ENCODE measurements at places on chromosomes 6 and 20. TPM values are rescaled to one million over a fixed set of nuclear protein-coding genes. Genes with fewer than 3 reads are reported as not detected.

GRCh38 chr6:20060252-20060651, 152.0 kb downstream of the MBOAT1 start:
- DNase-seq = no peak

DNA sequence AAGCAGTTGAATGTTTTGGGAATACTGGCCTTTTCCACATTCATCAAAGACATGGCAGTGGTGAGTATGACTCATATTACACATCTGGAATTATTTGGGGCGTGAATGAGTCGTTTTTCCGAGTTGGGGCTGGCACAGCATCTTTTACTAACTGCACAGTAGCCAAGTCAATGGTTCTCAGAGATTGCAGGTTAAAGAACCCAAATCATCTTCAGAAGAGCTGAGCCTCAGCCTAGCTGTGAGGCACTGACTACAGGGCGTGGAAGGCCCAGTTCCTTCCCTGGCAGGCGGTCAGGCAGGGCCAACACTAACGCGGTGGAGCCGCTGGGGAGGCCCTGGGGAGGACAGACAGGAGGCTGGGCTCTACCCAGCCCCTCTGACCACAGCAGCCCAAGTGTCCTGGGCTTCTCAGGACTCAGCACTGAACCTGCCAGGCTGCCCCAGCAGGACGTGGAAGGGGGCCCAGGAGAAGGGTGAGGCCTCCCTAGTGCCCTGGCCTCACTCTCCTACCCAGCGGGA, 20.1 kb upstream of the HELZ2 start:
- DNase-seq = no peak

- DNase-seq = no peak
Measured at GRCh38 chr20:31710423-31711108, 12.1 kb downstream of the BCL2L1 start.

CTCFL gene
- total RNA-seq = not detected

PRICKLE4 gene
- total RNA-seq = 2.6 TPM

ORC3 gene
- total RNA-seq = 33.8 TPM
